ENCODE measurements at places on chromosomes 2 and 18.

DNA sequence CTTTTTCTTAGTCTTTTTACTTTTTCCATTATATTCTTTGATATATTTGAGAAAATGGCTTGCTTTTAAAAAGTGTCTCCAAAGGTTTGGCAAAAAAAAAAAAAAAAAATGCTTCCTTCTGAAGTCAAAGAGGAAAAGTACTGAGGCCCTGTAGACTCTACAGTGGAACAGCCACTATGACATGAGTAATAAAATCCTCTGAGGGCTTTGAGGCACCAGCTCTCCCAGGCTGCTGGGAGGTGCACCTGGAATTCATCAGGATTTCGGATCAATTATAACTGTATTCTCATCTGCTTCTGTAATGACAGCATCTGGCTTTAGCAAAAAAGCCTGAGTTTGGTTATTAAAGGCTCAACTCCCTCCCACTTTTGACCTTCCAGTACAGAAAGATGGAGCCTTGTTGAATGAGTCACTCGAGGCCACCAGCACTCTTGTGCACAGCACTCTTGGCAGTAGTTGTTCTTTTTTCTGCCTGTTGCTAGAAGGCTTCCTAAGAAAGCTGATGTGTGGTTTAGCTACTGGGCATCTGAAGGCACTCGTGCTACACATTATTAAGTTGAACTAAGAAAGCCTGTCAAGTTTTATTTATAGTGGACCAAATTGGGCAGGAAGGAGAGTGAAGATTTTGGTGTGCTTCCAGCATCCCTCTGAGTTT lies 131.3 kb downstream of the PRPF40A start:
- DNase-seq = no peak

DNA sequence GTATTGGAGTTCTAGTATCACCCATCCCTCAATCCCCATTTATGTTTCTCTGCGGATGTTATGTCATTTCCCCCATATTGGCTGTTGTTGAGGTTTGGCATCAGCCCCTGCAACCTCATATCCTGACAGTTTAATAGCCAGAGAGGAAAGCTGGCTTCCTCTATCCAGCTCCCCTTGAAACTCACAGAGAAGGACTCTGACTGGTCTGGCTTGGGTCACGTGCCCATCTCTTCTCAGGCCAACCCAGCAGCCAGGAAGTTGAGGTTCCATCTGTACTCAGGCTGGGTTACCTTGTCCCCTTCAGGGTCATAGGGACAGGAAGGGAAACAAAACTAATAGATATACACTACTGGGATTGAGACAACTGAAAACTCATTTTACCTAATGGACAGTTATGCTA lies 148.0 kb upstream of the SLC14A2 start:
- DNase-seq = no peak

GRCh38 chr18:67268530-67268929 lies 248.0 kb downstream of the DSEL start:
- no peak for DNase-seq

DNA sequence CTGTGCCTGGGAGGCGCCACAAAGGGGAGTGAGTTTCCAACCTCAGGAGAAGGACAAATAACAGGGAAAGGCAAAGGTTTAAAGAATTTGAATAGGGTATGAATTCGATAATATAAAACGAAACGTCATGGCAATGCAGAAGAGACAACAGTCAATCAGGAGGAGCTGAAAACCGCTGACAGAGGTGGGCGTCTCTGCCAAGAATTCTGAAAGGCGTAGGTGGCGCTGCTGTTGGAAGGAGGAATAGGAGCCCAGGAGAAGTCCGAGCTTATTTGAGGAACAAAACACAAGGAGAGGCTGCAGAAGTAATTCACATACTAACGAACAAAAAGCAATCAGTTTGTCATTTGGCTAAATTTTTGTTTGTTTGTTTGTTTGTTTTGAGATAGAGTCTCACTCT lies 485.8 kb upstream of the POU3F3 start:
- DNase-seq = no peak

DNA sequence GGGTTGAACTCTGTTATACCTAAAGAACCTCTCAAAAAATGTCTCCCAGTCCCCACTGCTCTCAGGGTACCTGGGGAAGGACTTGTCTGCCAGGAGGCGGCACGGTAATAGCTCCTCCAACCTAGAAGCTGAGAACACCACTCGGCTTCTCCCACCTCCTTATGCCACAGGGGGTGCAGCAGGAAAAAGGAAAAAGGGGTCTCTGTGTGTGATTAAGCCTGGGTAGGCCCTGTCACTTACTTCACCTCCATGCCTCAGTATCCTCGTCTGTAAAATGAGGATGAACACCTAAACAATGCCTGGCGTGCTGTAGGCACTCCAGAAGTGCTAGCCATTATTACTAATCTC lies 76.6 kb downstream of the EMX1 start:
- DNase-seq = no peak

- no peak for DNase-seq
Measured at GRCh38 chr2:181107628-181107945, 127.2 kb downstream of the UBE2E3 start.

- DNase-seq = no peak
Measured at GRCh38 chr18:59784694-59785093, 87.5 kb upstream of the CCBE1 start.

DNA sequence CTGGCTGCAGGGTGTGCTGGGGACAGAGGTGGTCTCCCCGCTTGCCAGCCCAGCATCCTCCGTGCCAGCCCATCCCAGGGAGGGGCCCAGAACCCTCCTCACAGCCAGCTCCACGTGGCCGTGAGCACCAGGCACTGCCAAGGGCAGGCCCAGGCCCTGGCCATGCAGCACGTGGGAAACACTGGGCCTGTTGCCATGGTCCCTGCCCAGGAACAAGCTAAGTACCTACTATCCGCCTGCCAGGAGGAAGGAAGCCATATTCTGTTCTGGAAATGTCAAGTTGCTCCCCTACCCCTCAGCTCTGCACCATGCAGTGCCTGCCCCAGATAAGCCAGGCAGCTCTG lies 250.6 kb downstream of the CYP26B1 start:
- DNase-seq = no peak

- no peak for DNase-seq
Measured at GRCh38 chr2:27904405-27904665, 13.8 kb downstream of the BABAM2 start.

DNA sequence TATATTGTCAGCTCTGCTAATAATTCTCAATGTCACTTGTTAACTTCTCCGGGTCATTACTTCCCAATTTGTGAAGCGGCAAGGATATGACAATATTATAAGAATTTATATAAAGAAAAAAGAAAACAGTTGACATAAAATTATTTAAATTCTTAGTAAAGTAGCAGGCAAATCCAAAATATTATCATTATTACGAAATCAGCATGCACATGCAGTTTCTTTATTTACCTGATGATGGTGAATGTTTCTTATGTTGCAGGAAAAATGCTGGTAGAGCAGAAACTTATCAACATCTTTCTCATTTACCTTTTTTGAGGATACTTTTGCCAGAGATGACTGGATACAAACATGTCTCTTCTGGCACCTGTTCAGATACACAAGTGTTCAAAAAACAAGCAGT lies 38.1 kb downstream of the SRBD1 start:
- DNase-seq = no peak

DNA sequence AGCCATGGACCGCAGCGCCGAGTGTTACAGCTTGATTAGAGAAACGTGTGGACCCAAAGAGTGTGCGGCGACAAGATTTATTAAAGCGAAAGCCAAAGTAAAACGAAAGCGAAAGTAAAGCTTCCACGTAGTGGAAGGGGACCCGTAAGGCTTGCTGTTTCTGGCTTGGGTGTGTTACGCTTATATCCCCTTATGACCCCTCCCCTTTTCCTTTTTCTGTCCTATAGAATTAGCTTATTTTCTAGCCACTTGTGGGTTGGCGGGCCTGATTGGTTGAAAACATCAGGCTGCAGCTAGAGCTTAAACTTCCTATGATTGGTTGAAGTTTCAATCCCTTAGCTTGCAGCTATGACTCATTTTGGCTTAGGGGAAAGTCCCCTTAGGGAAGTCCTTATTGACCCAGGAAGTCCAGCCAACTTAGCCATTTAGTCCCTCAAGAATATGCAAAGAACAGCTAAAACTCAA lies 969.7 kb downstream of the DCDC2C start:
- DNase-seq = no peak

DNA sequence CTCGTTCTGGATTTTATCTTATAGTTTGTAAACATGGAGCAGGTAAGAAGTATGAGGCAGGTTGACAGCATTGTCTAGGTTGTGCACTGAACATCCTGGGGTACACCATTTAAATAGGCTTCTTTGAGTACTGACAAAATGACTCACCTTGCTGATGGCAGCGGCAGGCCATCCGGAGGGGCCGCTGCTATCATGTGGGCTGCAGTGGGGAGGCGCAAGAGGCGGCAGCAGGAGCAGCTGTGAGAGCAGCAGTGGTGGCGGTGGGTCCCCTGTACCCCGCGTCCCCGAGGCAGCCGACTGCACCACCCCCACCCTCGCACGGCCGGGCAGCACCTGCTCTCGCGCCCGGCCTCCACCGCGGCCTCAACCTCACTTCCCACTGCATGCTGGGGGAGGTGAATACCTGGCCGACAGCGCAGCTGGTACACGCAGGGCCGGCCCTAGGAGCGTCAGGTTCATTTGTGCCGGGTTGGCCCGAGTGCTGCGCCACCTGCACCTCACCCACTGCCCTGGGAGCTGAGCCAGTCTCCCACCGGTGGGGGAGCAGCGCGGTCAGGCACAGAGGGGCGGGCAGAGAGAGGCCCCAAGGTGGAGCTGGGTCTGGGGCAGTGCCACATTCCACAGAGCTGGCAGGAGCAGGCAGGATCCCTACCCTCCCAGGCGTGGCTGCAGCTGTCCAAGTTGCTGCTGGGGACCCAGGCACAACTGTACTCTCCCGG lies 154.5 kb upstream of the RBMS1 start:
- no peak for DNase-seq
